ENCODE measurements at places on chromosomes 13 and 19.
A peak's percentile ranks its signal among the peaks of the same experiment; 100 is the strongest.

DNA sequence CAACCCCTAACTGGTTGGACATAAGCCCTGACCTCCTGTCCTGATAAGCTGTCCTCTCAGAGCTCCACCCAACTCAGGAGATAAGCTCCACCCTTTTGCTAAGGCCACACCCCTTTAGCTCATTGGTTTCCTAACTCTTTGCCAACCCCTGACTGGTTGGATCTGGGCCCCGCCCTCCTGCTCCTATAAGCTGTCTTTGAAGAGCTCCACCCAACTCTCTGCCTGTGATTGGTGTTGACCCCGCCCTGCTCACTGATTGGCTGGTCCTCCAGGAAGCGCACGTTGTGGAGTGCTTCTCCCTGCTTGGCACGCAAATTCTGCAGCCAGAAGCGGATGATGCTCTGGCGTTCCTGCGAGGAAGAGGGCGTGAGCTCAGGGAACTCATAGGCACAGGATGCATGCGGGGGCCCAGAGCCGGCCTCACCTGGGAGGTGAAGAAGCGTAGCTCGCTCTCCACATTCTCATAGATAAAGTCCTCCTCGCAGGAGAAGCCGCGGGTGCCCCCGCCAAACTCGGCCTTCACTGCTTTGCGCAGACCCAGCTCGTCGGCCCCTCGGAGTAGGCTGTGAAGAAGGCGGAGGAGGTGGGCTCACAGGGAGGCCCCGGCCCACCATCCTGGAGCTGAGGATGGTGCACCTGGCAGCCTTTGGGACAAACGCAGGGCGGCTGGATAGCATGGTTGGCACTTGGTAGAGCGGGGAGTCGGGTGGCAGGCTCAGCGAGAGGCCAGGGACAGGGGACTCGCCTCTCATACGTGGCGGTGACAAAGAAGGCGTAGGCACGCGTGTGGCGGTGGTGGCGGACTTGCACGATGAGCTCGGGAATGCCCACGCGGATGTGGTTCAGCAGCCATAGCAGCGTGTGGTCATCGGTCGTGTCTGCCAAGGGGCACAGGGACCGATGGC lies 1.7 kb downstream of the ANO8 start:
- DNase-seq: no peak

- no peak for DNase-seq
These were observed 2.1 kb downstream of the CLEC4G start for GRCh38 chr19:7729831-7730285.

DNA sequence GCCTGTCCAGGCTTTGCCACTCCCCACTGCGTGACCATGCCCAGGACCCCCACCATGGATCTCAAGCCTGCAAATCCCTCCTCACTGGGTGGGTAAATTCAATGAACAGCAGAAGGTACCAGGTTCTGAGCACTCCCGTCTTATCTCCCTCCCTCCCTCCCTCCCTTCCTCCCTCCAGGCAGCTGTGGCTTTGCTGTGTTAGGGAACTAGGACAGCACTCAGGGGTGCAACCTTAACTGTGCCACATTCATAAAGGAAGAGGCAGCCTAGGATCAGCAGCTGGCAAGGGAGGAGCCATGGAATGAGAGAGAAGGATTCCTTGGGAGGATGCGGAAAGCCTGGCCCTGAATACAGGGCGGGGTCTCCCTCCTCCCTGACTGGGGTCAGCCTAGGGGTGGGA lies 5.6 kb downstream of the CEACAM4 start:
- DNase-seq: no peak

- DNase-seq: no peak
These were observed 10.6 kb downstream of the REXO1 start for GRCh38 chr19:1837625-1838105.

DNA sequence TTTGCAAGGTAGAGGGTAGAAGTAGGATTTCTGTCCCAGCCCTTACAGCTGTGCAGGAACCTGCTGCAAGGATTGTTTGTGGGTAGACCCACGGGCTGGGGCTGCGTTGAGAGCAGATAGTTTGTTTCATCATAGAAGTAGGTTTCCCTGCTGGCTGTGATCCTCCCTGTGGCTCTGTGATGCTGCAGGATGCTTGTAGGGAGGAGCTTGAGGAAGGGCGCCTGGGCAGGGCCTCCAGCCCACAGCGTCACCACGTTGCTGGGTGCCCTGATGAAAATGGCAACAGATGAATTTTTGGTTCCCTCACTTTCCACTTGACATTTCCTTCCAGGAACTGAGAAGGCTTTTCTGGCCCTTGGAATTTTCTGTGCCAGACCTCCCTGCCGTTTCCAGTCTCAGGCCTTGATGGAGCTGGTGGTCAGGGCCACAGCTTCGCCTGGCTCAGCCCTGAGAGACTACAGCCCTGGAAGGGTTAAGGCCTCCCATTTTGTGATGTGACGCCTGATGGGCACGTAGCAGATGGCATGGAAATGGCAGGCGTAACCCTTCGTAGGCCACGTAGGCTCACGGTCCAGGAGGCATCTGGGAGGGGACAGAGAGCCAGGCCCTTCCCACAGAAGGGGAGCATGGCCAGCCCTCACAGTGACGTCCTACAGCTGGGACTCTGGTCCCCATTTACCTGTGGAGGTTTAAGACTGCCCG lies 42.2 kb downstream of the GATAD2A start:
- no peak for DNase-seq

GRCh38 chr19:9474975-9475374 lies 23.4 kb downstream of the ZNF560 start:
- DNase-seq: no peak

GRCh38 chr19:17764348-17764747 lies 13.1 kb downstream of the FCHO1 start:
- DNase-seq: no peak

DNA sequence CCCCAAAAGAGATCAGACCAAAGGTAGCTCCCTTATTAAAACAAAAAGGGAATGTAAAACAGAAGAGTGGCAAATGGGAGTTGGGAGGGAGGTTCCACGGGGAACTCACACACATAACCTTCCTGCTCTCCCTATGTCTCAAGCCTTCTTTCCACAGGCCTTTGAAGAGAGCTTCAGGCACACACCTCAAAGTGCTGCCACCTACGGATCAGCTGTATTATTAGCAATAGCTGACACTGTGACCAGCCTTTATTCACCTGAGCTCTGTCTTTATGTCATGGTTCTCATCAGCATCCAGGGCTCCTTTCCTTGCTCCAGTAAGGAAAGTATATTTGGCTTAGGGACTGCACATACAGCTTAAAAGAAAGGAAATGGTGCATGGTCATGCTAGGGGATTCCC lies 11.3 kb downstream of the ZNF571 start:
- DNase-seq: no peak

GRCh38 chr19:2252055-2252796 lies 3.1 kb downstream of the AMH start:
- no peak for DNase-seq

- no peak for DNase-seq
These were observed 23.2 kb downstream of the KDM4B start for GRCh38 chr19:4991996-4992698.

GRCh38 chr13:94119360-94119936 lies 360.0 kb downstream of the DCT start:
- DNase-seq: no peak

- DNase-seq: no peak
These were observed 17.9 kb downstream of the PPP1R37 start for GRCh38 chr19:45110851-45111266.

GRCh38 chr13:28640861-28641599 lies 17.9 kb upstream of the POMP start:
- DNase-seq: no peak

GRCh38 chr13:92537471-92537870 lies 689.1 kb upstream of the GPC6 start:
- no peak for DNase-seq

- DNase-seq: no peak
These were observed 14.7 kb upstream of the ADGRE5 start for GRCh38 chr19:14366529-14366928.

- peak; percentile 35 for DNase-seq
These were observed 6.8 kb upstream of the CARM1 start for GRCh38 chr19:10864538-10864899.

GRCh38 chr19:53132141-53132991 lies at the start of gene ZNF415:
Gene ZNF415 (minus strand): TSS chr19:53132910. CDS start chr19:53122676, 10,234 bp downstream.
- DNase-seq: no peak

GRCh38 chr19:2101417-2102335 lies 5.0 kb downstream of the IZUMO4 start:
- DNase-seq: no peak

DNA sequence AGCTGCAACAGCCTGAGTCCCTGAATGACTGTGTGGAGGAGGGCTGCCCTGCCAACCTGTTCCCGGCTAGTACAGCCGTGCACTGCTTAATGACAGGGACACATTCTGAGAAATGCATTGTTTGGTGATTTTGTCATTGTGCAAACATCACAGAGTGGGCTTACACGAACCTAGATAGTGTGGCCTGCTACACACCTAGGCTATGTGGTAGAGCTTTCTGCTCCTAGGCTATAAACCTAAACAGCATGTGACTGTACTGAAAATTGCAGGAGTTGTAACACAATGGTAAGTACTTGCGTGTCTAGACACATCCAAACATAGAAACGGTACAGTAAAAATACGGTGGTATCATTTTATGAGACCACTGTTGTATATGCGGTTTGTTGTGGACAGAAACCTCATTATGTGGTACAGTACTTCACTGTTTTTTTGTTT lies 35.0 kb downstream of the VASP start:
- no peak for DNase-seq

GRCh38 chr19:45440873-45441654 lies 17.3 kb upstream of the ERCC1 start:
- DNase-seq: no peak

- DNase-seq: no peak
These were observed 476.4 kb downstream of the FOXO1 start for GRCh38 chr13:40189898-40190630.

- no peak for DNase-seq
These were observed 58.4 kb downstream of the OXGR1 start for GRCh38 chr13:96935901-96936300.

DNA sequence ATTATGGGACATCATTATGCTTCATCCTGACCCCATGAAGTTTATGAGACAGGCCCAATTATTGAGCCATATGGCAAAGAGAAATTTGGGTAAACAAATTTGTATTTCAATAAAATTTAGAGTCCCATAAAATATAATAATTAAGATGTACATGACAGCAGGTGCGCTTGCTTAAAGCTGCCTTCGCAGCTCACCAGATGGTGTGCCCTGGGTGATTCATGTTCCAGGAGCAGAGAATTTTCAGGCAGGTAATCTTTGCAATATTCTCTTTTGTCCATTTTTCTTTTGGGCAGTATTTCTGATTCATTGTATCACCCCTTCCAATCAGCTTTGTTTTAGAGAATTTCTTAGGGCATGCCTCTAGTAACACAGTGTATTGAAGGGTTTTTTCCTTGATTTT lies 39.5 kb upstream of the WASF3 start:
- no peak for DNase-seq

- DNase-seq: no peak
These were observed 83.9 kb downstream of the LRRC63 start for GRCh38 chr13:46295491-46296114.

- DNase-seq: no peak
These were observed 88.0 kb upstream of the FRY start for GRCh38 chr13:31943591-31943990.

DNA sequence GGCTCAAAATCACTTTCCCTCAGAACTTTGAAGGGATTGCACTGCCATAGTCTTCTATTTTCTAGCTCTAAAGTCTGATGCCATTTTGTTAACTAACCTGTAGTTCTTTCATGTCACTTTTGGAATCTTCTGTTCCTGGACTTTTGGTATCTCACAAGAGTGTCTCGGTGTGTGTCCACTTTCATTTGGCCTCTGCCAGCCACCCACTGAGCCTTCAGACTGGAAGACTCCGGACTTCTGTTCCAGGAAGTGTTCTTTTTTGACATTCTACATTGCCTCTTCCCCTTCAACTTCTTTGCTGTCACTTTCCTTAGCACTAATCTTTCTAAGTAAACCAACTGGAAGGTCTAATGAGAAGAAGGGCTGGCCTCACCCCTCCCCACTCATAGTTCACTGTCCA lies 25.0 kb upstream of the LAMP1 start:
- no peak for DNase-seq

DNA sequence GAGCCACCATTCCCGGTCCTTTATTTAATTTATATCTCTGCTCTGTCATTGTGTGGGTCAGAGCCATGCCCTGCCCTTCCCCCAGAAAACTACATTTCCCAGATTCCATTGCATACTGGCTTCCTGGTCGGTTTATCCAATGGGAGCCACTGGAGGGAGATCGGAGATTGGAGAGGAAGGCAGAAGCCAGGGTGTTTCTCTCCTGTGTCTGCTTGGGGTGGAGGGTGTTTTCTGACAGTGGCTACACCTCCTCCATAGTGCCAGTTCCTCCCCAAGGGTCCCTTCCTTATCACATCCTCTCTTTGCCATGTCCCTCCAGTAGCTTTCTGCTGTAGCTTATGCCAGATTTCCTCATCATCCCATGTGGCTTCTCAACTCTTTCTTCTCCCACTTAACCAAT lies 19.0 kb downstream of the OLFM2 start:
- no peak for DNase-seq

DNA sequence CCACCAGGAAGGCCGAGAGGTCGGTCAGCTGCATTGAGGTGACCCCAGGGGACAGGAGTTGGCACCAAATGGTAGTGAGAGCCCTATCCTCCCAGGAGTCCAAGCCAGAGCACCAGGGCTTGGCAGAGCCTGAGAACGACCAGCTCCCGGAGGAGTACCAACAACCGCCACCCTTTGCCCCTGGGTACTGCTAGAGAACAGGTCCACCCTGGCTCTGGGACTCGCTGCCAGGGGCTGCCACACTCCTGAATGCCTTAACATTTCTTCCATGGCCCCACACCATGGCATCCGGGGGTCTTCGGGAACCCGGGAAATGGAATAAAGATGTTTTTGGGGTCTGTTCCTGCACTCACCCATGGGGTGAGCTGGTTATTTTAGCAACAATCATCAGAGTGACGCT lies 14.1 kb downstream of the HSH2D start:
- no peak for DNase-seq

DNA sequence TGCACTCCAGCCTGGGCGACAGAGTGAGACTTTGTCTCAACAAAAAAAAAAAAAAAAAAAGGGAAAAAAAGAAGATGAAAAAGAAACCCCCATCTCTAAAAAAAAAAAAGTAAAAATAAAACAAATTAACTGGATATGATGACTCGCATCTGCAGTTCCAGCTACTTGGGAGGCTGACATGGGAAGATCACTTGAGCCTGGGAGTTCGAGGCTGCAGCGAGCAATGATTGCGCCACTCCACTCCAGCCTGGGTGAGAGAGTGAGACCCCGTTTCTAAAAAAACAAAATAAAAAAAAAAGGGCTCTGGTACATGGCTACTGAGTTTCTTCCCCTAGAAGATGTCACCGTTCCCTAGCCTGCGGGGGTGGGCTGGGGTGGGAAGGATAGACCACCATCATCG lies 2.4 kb upstream of the CATSPERG start:
- DNase-seq: no peak

DNA sequence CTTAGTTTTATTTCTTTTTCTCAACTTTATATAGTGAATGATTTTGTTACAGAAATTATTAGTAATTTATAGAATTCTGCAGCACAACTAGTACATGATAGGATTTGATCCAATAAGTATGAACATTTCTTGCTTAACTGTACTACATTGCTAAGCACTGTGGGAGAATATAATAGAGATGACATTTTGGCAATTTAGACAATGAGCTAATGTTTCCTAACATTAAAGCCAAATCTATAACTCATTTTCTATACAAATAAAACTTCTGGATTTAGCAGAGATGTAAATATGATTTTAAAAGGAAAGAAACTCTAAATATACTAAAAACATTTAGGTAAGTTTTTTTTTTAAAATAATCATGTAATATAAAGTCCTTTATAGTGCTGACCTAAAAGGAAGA lies 87.3 kb downstream of the FNDC3A start:
- DNase-seq: no peak

Measured in SK-N-MC (cell line).